ENCODE measurements at places on chromosomes 7 and 10.
A peak's percentile ranks its signal among the peaks of the same experiment; 100 is the strongest.

- peak; percentile 29 for DNase-seq
These were observed 84.5 kb upstream of the WNT16 start for GRCh38 chr7:121244120-121244870.

DNA sequence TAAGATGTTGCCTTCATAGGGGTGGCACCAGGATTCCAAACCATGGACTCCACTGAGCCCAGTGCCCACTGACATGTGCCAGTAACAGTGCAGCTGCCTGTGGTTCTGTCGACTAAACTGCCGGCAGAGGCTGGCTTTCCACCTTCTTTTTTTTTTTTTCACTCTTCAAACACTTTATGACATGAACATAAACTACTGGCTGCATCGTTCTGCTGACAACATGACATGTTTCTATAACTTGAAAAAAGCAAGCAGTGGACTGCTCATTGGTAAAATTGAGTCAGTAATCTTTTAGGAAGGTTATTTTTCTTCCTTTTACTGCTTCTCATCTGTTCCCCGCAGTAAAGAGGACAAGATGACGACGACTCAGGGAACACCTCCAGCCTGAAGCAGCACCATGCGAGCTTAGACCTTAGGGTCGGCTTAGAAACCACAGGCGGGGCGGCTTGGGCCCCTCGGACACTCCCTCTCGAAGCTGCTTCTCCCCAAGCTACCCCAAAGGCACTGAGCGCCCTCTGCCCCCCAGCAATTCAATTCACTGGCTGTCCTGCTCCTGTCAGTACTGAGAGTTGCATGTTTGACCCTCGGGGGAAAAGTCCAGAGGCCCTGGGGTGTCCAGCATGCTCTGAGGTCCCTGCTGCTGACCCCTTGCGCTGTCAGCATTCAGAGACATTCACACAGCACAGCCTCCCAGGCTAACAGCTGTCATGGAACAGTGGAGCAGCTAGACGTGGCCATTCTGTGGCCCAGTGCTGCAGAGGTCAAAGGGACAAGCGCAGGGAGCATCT, 112.5 kb downstream of the EGFR start:
- no peak for DNase-seq

GRCh38 chr10:48983648-48984351, 44.2 kb upstream of the LRRC18 start:
- no peak for DNase-seq

DNA sequence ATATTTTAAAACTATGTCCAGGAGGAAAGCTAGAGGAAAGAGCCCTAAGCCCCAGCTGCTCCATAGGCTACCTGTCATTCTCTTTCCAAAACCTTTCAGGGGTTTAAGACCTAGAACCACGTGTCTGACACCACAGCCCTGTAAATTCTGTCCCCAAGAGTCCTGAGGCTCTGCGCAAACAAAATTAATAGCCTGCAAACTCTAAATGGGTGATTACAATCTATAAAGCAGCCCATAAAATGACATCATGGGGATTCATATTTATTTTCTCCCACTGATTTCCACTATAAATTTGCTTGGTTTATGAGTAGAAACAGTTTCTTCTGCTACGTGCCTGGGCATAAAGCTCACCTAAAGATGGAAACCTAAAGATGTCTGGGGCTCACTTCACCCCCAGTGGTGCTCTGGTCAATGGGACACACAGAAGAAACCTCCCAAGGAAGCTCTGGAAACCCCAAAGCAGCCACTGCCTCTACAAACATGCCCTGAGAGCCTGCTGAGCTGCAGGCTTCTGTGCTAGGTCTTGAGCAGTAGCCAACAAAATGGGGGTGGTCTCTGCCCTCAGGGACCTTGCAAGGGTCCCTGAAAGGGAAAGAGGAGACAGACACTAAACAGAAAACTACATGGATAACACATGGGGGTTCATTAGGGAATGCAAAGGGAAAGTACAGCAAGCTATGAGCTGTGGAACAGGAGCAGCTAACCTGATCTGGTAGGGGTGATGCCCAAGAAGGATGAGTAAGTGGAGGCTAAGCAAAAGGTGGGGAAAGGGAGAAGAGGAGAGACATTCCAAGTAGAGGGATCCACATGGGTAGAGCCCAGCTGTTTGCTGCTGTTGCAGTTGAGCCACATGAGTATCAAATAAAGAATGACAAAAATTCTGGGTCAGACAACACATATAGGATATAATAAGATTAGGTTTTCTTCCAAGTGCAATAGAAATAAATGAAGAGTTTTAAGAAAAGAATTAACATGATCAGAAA, 331.7 kb downstream of the KCNMA1 start:
- DNase-seq, result no peak

DNA sequence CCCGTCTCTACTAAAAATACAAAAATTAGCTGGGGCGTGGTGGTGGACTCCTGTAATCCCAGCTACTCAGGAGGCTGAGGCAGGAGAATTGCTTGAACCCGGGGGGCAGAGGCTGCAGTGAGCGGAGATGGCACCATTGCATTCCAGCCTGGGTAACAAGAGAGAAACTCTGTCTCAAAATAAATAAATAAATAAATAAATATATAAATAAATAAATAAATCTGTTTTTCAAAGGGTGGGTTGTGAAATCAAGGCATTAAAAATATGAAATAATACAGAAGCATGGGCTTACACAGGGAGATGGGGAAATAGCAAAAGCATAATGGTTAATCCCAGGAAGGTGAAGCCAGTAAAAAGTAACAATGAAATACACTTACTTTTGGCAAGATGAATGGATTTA, 93.9 kb downstream of the LYZL2 start:
- DNase-seq, result no peak

- peak; percentile 73 for DNase-seq
These were observed 65.8 kb downstream of the STK17A start for GRCh38 chr7:43648473-43649406.

- no peak for DNase-seq
These were observed 181.5 kb upstream of the PLXNA4 start for GRCh38 chr7:132757783-132758182.

DNA sequence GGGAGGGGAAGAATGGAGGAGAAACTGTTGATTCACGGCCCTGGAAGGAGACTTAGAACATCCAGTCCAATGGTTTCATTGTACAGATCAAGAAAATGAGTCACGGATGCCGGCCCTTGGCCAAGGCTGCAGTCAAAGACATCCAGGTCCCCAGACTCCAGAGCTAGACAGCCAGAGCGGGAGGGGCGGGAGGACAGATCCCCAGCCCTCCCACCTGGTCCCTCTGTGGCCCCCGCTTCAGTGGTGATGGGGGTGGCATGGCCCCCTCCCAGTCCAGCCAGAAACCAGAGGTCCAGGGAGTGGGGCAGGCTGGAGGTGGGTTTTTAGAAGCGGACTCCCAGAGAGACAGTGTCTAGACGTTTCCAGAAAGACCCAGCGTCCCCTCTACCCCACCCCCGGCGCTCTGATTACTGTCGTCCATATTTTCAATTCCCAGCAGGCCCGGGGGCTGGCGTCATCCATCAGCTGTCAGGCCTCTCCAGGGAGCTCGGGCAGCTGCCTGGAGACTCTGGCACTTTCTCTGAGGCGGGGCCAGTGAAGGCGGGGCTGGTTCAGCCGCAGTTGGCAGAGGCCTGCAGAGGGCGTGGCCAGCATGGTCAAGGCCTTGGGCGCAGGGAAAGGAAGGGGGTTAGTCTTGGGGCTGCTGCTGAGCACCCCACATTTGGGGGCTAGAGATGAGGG, 8.0 kb upstream of the HSPB1 start:
- peak; percentile 96 for DNase-seq

- DNase-seq, result no peak
These were observed 112.2 kb downstream of the MGMT start for GRCh38 chr10:129579228-129579627.

DNA sequence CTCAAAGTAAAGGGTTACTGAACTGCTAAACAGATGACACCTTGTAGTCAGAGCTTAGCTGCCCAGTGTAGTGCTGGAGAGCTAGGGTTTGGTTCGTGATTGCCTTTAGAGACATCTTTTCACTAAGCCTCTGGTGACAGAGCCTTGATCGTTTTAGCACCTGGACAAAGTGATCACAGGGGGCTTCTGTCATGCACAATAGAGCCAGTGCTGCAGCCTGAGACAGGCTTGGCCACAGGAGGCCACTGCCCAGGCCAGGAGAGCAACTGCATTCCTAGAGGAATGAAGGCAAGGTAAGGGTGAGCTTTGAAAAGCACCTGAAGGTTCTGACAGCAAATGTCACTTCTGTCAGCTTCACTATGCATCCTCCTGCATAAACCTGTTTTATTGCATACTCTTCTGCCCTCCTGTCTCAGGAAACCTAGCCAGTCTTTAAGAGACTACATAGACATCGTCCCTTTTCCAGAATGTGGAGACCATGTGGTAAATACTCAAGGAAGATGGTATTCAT, 122.9 kb downstream of the NPY start:
- DNase-seq, result no peak

GRCh38 chr7:116561697-116562483, 37.1 kb downstream of the CAV1 start:
- no peak for DNase-seq

- no peak for DNase-seq
These were observed 226.0 kb downstream of the KIAA1217 start for GRCh38 chr10:24434961-24435360.

DNA sequence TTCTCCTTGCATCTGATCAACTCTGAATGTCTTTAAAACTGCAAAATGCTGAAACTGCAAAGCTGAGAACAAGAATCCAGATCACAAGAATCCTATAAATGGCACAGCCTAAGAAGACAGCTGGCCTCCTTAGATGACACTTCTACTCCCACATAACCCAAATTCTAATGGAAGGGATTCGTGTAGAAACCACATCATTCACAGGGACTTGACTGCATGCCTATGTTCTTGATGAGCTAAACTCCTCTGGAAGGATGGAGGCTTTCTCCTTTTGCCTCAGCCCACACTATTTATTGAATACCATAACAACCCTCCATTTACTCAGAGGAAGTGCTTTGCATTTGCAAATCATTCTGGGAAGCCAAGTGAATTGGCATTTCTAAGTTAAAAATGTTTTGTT, 252.5 kb upstream of the VWC2 start:
- DNase-seq, result peak; percentile 34

- DNase-seq, result no peak
These were observed 3.2 kb downstream of the SLC35B4 start for GRCh38 chr7:134313543-134313942.

DNA sequence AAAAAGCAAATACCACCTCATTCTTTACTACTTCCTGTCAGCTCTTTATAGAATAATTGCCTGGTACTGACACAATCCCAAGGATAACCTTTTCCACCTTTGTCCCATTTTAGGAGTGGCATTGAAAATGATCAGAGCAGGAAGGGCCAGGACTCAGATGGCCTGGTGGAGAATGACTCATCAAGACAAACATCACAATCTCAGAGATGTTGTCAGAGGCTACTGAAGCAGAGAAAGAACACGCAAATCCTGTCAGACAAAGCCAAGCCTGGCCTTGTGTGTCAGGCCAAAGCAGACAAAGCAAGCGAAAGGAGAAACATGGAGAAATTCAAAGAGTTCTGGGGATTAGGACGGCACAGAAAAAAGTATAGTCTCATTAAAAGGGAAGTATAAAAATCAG, 40.9 kb downstream of the NSUN6 start:
- no peak for DNase-seq

DNA sequence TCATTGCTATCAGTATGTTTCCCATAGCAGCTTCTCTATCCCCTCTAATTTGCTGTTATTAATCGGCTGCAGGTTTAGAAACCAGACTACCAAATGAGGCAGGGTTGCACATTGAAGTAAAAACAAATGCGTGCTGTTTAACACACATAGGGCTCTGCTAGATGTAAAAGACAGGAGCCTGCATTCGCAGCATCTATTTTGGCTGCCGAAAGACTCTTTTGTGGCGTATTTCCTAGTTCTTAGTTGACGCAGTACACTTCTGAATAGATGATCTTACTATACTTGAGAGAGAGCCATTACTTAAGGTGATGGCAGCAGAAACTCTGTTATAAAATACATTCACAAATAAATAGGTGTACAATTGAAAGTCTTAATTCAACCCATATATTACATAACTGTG, 21.4 kb downstream of the SGCE start:
- no peak for DNase-seq

DNA sequence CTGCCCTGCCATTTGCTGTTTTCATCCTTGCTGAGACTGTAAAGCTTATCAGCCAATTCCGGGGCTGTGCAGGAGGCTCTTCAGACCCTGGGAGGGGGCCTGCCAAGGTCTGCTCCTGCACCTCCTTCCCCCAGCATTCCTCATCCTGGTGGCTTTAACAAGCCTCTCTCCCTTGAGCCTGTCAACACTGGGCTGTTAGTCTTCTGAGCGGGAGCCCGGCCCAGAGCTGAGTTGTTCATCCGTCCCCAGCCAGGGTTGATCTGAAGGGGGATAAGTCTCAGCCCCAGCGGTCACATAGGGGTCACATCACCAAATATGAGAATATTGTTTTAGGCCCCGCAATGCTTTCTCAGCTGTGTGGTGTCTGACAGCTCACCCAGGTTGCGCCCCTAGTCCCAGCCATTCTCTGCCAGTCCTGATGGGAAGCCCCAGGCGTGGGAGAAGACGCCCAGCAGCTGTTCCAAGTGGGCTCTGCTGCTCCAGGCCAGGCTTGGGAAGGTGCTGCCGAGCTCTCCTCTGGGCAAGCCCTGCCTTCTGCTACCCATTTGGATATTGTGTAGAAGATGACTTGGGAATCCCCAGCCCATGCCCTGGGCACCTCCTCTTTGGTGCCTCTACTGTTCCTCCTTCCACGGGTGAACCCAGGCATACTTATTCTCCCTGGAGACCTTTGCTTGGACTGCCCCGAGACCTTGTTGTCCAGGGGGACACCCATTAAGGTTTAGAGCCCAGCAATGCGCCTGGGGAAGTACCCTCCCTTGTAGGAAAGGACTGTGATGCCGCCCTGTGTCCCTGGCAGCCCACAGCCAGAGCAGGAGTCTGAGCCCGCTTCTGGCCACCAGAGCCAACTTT, 23.5 kb upstream of the TRIM8 start:
- no peak for DNase-seq

DNA sequence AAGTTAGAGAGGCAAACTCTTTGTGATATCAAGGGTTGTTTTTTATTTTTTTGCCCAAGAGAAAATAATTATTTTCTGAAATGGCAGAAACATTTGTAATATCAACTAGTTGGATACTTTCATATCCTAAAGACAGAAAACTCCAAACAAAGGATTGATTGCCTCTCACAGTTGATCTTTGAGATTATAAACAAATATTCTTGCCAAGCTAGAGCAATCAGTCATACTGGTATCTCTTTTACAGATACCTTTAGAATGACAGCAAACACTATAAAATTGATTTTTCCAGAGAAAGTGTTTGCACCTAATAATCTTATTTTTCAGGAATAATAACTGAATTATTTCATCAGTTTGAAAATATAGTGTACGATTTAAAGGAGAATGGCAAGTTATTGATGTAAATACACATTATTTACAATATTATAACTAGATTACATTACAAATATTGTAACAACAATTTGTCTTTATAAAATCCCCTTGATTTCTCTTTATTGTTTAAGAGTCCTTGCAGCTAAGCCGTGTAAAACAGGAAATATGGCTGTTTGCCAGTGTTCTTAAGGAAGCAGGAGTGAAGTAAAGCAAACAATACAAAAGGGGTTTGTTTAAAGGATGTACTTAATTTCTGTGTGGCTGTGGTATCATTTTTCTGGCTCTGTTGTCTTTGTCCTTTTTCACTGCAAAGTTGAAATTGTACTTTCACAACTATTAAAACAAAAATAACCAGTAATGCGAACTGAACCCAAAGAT, 58.4 kb downstream of the MAPK8 start:
- peak; percentile 39 for DNase-seq

- DNase-seq, result no peak
These were observed 14.6 kb upstream of the CYP2C19 start for GRCh38 chr10:94747838-94748237.

Measured in Ammon's horn (tissue), 1 donor.